NCI-H524 treated with DMSO at 0.1 percent for 48 hours (cell line): ENCODE measurements at places on chromosomes 5 and 9.

DNA sequence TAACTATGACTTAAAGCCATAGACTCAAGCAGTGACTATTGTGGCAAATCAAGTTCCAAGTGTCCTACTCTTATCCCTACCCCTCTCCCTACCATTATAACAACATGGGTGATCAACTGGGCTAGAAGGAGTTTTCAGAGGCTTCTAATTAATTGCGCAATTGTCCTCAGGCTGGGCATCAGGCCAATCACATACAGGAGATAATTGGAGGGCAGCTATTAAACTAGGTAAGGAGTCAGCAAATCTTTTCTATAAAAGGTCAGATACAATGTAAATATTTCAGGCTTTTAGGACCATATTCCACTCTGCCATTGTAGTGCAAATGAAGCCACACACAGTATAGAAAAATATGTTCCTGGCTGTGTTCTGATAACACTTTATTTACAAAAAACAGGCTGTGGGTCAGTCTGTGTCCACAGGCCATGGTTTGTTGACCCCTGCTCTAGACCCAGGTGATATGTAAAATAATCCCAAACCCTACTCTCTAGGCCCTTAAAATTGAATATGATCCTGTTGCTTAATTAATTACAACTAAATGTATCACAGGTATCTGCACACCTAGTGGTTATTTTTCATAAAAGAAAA, 141.4 kb upstream of the PIK3R1 start:
- DNase-seq, result no peak

DNA sequence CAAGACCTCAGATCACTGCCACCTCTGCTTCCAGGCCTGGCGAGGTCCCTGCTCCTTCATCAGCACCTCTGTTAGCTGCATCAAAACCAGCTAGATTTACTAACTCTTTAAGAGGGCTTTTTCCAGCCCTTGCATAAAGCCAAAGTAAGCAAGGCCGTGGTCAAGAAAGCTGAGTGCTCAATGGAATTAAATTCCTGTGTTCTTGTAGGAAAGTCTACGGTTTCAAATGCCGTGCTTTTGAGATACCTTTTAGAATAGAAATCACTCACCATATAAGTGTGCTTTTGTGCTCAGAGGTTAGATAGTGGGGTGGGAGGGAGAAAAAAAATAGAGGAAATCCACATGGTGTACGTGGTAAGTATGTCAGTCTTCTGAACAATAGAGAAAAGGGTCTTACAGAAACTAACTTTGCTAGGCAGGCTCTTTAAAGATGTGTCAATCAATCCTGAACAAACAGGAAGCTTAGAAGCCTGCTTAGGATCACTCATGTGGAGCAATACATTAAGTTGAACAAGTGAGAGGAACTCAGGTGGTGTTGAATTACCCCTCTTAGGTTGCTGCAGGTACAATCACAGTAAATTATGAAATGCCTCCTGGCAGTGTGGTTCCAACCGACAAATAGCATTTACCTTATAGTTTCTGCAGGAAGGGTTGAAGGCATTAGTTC, 79.7 kb downstream of the SEMA6A start:
- DNase-seq, result no peak

- DNase-seq, result peak; percentile 62
Measured at GRCh38 chr5:36908544-36909260, 32.1 kb downstream of the NIPBL start.

DNA sequence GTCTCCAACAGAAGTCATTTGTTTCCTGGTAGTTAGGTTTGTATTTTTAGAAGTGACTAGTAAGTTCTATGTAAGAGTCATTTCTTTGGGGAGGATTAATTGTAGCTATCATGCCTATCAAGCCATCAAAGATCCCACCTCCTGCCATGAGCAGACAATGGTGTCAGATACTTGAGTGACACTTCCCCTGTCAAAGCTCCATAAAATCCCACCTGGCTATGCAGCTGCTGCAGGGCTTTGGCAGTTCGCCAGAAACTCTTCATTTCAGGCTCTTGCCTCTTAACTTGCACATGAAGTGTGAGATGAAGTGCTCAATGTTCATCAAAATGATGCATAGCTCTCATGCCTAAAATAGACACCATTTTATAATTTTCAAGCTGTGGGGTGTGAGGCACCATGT, 312.1 kb downstream of the CDH12 start:
- DNase-seq, result peak; percentile 99

GRCh38 chr5:174990909-174991308, 266.5 kb downstream of the MSX2 start:
- DNase-seq, result no peak

DNA sequence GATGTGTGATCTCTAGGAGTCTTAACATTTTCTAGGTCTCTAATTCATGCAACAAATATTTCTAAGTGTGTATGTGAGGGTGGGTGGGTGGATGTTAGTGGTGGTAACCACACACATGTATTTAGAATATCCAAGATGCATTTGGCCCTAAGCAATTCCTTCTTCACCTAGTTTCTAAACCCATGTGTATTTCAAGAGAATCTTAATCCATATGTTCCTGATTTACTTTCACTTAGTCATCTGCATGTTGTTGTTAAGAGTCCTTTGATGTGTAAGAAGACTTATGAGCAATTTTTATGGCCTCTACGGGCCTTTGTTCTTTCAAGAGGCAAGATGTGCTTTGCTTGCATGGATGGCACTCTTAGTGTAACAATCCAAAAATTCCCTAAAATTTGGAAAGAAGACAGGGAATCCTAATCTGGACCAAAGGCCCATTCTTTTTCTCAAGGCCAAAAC, 282.6 kb downstream of the SPATA31D1 start:
- DNase-seq, result no peak

DNA sequence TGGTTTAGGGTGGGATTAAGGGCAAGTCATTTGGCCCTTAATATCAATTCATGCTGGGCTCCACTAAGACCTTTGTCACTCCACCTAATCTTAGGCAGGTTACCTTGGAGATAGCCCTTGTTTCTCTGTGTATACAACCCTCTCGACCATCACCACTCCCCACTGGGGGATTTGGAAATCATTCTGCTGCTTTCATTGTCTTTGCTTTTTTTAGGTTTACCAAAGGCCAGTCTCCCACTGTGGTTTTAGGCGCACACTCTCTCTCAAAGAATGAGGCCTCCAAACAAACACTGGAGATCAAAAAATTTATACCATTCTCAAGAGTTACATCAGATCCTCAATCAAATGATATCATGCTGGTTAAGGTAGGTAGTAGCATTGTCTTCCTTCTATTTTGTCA, 6.2 kb downstream of the GZMK start:
- no peak for DNase-seq

DNA sequence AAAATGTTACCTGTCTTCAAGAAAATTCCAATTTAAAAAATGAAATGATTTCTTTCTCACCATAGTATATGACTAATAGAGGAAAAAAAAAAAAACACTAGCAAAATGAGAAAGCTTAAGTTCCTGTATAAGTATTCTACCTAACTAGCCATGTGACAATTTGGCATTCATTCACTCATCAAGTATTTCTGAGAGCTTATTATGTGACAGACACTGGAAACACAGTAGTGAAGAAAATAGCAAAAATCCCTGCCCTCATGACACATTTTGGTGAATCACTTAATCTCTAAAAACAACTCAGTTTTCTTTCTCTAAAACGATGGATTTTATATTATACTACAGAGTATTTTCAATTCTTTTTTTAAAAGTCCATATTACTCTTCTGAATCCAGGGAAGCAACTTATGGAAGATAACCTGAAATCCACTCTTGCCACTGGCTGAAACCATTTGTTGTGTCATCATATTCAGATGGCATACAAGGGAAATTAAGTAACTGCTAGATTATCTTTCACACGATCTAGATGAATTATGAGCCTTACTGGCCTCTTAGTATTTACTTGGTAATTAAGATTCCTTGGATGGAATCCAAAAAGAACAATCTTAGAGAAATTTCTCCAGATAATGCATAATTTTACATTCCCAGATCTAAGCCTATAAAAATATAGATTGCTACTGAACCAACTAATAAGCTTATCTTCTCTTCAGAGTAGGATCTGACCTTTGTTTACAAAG, 5.5 kb downstream of the PTBP3 start:
- no peak for DNase-seq

DNA sequence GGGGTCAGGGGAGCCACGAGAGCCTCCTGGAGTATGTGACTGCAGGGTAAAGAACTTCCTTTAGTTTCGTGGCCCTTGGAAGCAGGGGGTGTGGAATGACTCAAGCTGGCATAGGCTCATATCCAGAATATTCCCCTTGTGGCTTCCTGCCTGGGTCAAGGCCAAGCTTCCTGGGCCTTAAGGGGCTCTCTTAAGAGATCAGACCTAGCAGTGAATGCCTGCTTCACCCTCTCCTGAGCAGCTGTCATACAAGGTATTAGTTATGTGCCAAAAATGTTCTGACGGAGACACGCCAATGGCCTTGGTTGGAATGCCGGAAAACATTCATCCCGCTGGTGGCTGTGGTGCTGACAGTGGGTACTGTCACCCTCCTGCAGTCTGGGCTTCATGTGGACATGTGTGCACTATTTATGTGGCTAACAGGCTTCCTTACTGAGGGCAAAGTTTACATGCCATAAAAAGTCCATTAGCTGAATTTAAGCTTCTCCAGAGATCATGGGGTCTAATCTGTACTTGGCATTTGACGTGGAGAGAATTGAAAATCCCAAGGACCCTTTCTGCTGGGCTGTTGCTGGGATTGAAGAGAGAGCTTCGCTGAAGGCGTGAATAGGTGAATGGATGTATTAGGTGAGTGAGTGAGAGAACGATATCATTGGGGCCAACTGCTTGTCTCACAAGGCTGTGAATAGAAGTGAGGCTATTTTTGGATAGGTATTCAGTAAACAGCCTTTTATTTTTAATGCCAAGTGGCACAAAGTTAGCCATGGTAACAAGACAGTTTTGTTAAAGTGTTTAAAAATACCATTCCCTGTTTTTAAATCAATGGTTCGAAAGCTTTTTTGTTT, 156.8 kb downstream of the MACROH2A1 start:
- no peak for DNase-seq

DNA sequence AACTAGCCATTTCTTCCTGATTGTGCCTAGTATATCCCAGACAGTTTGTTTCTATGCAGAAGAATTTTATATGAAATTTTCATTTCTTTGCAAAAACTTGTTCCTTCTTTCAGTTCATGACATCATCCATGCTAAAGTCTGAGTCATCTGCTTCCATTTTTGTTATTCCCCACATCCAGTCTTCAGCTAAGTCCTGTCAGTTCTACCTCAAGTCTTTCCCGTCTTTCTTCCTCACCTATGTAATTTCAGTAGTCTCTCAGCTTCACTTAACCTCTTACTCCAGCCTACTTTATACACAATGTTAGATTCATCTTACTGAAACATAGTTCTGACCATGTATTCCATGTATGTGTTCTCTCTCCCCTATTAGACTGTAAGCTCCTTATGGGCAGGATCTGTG, 39.1 kb downstream of the G3BP1 start:
- no peak for DNase-seq

GRCh38 chr5:111742177-111742994, 14.6 kb downstream of the NREP start:
- DNase-seq, result no peak

DNA sequence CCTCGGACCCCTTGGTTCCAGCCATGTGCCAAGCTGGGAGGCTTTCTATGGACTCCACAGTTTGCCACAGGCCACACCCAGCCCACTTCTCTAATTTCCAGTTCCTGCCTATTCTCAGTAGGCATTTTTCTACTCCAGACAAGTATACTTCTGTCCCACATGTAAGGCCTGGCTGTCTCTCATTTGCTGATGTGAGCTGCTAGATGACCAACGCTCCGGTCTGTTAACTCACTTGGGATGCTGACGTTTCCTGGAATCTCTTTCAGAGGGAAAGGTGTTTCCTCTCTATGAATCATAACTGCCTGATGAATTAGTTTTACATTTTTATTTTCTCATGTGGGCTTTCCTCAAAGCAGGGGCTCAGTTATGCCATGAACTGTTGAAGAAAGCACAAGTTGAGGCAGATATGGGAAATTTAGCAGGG, 36.3 kb downstream of the ERGIC1 start:
- no peak for DNase-seq

DNA sequence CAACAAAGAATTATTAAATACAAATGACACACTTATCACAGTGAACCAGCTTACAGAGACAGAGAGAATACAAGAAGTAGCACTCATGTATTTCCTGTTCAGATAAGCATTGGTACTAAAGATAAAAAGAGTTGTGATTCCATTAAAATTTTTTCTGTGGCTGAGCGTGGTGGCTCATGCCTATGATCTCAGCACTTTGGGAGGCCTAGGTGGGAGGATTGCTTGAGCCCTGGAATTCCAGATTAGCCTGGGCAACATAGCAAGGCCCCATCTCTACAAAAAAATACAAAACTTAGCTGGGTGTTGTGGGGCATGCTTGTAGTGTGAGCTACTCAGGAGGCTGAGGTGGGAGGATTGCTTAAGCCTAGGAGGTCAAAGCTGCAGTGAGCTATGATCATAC, 32.9 kb downstream of the FCHO2 start:
- no peak for DNase-seq

- DNase-seq, result no peak
Measured at GRCh38 chr9:136587145-136587943, 41.5 kb upstream of the NOTCH1 start.

- DNase-seq, result no peak
Measured at GRCh38 chr5:173925449-173926071, 37.4 kb downstream of the CPEB4 start.

- DNase-seq, result no peak
Measured at GRCh38 chr9:135901826-135902225, 5.5 kb downstream of the CAMSAP1 start.

GRCh38 chr5:169408171-169408570, 107.2 kb upstream of the SLIT3 start:
- no peak for DNase-seq

- DNase-seq, result no peak
Measured at GRCh38 chr9:129544761-129545160, 76.1 kb downstream of the C9orf50 start.

DNA sequence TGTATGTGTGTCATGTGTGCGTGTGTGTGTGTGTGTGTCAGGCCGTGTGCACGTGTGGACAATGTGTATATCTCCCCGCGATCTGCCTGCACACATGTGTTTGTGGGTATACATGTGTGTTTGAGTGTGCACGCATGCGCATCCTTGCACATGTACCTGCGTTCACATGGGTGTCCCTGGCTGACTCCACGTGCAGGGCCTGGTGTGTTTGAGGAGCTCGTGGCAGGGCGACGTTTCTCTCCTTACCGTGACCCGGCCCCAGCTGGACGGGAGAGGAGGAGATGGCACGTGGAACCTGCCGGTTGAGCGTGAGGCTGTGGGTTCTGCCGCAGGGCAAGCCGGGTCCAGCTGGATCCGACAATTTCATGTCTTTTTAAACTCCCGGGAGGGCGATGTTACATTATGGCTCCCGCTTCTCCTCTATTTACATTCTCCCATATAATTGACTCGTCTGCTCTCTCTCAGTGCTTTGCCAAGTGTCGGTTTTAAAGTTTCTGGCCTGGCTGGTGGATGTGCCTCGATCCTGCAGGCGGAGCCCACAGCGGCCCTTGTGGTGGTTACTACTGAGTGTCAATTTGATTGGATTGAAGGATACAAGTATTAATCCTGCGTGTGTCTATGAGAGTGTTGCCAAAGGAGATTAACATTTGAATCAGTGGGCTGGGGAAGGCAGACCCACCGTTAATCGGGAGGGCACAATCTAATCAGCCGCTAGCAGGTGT, 5.9 kb downstream of the COL5A1 start:
- no peak for DNase-seq
